ENCODE measurements at places on chromosomes 11 and 22.

- DNase-seq = no peak
Observed at GRCh38 chr11:80958987-80959386, 1518.2 kb upstream of the TENM4 start.

GRCh38 chr11:134342572-134343340, 11.0 kb downstream of the GLB1L2 start:
- DNase-seq = no peak

DNA sequence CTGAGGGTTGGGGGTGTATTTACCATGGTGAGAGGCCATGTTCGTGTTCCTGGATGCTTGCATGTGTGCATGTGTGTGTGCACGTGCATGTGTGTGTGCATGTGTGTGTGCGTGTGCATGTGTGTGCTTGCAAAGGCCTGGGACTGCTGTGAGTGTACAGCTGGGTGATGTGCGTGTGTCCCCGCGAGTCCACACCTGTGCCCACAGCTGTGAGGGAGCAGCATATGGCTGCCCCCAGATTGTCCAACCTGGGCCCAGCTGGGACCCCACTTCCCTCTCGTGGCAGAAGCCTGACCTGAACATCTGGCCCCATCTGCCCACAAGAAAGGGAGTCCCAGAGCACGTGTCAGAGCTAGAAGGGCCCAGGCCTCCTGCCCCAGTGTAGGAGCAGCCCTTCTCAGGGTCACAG, 8.4 kb upstream of the CD248 start:
- no peak for DNase-seq

DNA sequence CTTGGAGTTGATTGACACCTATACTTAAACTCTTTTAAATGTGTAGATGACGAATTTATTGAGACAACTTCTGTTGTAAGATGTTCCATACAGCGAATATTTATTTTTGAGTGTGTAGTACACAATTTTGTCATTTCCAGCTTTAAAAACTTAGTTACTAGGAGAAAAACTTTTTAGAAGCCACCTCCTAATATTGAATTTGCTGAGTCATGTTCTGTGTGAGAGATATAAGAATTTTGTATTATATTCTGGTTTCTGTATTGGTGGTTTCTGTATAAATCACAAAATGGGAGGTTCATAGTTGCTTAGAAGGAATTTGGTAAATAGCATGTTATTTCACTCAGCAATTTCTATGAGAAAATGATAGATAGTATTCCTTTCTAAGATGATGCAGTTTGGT, 171.3 kb downstream of the WNT11 start:
- no peak for DNase-seq

- no peak for DNase-seq
Observed at GRCh38 chr11:126210871-126211235, 597 bp downstream of the RPUSD4 start.

- no peak for DNase-seq
Observed at GRCh38 chr11:59173964-59174663, 2.2 kb downstream of the DTX4 start.

- DNase-seq = no peak
Observed at GRCh38 chr11:55967914-55968313, 1.8 kb downstream of the OR10AG1 start.

DNA sequence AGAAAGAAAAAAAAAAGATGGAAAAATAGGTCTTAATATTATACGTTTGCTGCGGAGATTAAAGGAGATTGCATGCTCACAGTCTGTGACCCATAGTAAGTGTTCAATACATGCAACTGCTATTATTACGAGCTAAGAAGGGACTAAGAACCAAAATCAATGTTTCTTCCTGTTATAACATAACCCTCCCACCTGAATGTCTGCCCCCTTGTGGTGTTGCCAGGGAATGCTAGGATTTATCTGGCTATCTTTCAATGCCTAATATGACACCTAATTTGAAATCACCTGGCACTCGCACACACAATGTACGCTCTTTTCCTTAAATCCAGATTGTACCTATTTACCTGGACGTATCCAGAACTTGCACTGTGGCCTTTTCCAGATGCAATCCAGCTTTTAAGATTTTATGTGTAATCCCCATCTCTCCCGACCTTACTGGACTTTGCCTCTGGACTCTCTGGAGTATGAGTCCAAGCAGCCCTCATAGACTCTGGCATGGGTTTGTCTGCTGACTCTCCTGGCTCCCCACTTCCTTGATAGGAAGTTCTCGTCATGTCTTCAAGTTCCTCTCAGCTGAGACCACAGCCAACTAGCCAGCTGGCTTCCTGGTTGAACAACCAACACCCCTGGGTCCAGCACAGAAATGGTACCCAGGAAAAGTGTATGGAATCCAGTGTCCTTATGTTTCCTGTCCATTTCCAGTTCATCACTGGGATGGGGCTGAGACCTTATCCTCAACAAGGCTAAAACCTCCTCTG, 151.5 kb downstream of the CCDC34 start:
- no peak for DNase-seq

DNA sequence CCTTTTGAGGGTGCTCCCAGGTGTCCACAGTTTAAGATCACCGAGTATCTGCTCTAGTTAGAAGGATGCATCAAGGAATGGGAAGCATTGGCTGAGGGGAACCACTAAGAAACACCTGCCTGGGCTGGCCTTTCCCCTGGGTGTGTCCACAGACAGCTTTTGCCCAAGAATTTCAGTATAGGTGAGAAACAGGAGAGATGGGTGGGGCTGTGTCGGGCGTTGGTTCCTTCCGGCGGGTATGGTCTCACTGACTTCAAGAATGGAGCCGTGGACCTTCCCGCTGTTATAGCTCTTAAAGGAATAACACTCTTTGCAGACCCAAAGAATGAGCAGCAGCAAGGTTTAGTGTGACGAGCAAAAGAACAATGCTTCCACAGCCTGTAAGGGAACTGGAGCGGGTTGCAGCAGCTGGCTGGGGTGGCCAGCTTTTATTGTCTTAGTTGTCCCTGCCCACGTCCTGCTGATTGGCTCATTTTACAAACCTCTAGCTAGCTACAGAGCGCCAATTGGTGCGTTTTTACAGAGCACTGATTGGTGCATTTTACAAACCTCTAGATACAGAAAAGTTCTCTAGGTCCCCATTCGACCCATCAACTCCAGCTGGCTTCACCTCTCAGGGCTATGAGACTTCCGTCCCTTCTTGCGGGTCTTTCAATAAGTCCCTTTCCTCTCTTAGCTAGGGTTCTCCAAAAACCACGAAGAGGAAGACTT, 2.4 kb downstream of the FADS1 start:
- DNase-seq = no peak

DNA sequence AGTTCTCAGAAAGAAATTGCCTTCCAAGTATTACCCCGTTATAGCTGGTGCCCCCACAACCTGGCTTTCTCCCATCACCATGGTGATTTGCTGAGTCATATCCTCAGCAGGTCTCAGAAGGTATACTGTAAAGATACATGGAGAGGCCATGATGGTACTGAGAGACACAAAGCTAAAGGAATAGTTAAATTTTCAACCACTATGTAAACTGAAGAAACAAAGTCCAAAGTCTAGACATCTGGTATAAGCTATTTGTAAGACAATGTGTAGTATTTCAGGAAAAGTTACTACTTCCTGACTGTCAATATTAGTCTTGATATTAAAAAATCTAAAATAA, 377.1 kb downstream of the DCDC1 start:
- DNase-seq = no peak

DNA sequence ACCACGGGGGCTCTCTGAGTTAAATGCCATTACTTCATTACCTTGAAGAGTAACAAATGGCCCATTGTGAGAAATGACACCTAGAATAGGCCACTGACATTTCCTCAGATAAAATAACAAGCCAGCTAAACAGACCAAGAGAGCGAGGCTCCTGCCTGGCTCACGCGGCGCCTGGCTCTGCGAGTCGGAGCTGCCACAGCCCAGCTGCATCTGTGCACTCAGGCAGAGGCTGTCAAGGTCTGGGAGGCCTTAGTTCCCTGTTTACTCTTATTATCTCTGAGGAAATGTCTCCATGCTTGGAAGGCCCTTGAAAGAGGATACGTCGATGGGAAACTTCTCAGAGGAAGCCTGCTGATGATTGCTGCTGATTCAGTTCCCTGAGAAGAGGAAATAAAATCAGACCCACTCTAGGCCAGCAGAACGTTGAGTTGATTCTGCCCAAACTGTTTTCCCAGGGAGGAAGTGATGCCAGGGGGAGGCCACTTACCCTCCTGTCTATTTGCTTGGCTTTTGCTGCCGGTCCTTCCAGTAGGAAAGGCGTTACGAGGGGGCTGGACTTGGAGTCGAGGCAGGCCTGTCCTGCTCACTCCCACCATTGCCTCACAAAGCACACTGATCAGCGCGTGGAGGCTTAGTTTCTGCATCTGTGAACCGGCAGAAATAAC, 208.8 kb downstream of the TBC1D22A start:
- no peak for DNase-seq

DNA sequence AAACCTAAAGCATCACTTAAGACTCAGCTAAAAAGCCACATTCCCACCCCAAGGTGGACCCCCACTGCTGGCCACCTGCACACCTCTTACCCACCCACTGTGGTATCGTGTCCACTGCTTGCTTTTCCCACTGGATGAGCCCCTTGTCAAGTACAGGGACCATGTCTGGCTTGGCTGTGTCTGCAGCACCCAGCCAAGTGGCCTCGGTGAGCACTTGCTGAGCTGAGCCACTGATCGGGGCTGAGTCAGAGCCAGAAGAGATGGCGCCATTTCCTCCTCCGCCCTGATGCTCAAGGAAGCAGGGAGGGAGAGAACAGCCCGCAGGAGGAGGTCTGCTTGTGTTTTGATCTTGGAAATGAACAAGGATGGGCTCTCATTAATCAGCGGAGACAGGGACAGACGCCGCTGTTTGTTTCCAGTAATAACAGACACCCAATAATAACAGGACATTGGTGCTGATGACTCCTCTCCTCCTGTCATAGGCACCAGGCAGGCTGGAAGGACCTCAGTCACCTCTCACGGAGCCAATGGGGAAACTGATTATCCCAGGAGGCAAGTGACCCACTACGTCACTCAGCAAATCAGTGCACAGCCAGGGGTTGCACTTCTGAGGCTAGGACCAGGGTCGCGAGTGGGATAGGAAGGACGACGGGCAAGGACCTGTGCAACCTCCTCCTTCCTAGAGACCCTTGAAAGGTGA, 85.2 kb upstream of the RTL6 start:
- peak; percentile 2 for DNase-seq

GRCh38 chr11:46285173-46285572, 7.7 kb downstream of the CREB3L1 start:
- no peak for DNase-seq

GRCh38 chr11:117823946-117824420, 561 bp downstream of the FXYD2 start:
- no peak for DNase-seq

DNA sequence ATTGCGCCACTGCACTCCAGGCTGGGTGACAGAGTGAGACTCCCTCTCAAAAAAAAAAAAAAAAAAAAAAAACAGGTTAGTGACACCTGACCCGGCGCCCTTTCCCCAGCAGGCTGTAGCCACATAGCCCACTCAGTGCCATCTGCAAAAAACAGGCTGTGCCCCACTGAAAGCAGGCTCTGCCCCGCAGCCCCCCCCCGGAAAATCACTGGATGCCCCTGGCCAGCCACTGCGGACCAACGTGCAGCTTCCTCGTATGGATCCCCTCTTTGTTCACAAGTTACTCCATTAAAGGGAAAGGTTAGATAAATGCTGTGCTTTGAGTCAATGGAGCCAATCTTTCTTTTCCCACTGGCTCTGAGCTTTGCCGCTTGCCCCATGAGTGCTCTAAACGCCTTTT, 660.3 kb downstream of the TBC1D22A start:
- no peak for DNase-seq

DNA sequence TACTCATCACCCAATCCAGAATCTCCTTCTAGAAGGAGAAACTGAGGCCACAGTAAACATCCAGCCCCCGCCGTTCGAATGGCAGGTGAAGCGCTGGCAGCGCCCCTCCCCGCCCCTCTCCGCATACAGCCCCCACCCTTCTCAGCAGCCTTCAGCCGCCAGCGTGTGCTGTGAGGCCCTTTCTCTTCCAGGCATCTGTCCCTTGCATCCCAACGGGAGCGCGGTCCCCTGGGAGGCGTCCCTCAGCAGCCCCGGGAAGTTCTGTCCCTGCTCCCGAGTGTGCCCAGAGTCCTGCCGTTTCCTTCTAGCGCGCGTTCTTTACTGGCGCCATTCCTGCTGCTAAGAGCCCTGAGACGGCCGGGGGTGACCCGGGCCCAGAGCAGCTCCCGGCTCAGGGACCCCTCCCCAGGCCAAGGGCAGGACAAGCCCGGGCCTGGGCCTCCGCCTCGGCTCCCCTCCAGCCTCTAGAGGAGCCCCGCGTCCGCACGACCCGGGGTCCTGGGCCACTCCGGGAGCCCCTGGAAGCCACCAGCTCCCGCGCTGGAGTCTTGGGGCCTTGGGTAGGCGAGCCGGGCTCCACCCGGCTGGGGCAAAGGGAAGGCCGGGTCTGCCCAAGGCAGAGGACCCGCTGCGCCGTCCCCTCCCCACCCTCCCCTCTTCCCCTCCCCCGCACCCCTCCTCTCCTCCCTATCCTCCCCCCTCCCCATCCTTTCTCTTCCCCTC, 450.4 kb downstream of the OPCML start:
- DNase-seq = no peak

- DNase-seq = no peak
Observed at GRCh38 chr11:56659755-56660154, 3.7 kb upstream of the OR5AR1 start.

DNA sequence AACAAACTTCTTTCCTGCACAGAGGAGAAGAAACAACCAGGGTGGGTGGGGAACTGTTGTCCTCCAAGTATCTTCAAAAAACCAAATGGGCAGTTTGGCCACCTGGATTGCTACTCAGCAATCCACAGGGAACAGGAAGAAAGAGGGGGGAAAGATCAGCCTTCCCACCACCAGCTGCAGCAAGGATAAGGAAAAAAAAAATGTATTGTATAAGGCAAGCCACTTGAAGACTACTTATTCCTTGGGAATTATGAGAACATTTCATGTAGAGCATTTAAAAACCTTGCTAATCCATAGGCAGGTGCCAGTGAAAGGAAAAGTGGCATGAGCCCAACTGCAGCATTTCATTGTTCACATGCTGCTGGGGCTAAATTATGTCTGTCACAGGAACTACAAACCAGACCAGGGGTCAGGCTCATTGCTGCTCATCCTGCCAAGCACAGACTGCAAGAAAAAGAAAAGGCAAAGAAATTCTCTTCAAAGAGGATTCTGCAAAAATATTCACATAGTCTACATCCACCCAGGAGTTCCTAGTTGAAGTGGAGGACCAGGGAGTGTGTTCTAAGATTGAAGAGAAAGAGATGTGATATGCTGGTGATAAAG, 2.2 kb downstream of the RAB30 start:
- DNase-seq = no peak

GRCh38 chr11:57513911-57514537, 1.5 kb downstream of the SLC43A1 start:
- peak; percentile 36 for DNase-seq

DNA sequence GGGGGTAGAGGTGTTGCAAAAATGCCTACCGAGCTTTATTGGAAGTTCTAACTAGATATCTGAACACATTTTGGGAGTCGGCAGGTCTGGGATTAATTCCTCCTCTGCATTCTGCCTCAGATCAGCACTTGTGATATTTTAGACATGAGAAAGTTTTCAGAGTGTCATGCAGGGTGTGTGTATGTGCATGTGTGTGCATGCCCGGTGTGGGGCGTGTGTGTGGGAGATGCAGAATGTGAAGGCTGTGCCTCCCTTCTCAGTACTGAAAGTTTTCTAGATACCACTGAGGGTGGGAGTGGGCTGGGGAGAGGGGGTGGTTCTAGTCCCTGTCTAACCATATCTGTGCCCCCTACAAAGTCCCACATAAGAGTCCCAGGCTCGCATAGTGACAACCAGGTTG, 180.0 kb upstream of the NTM start:
- no peak for DNase-seq

Data from activated CD8-positive, alpha-beta memory T cell treated with anti-CD3 and anti-CD28 coated beads, Interleukin-2, amount 50 U/mL, for 4 hours (primary cell).